ENCODE measurements at places on chromosomes 2 and 18.

- DNase-seq: no peak
- no peak overlapping the region for H3K27ac ChIP-seq
- H3K4me1 ChIP-seq: no peaks in the 10 kb centered on the region
- H3K4me3 ChIP-seq: no peak overlapping the region
Observed at GRCh38 chr18:44848644-44849335, 168.1 kb downstream of the SETBP1 start.

DNA sequence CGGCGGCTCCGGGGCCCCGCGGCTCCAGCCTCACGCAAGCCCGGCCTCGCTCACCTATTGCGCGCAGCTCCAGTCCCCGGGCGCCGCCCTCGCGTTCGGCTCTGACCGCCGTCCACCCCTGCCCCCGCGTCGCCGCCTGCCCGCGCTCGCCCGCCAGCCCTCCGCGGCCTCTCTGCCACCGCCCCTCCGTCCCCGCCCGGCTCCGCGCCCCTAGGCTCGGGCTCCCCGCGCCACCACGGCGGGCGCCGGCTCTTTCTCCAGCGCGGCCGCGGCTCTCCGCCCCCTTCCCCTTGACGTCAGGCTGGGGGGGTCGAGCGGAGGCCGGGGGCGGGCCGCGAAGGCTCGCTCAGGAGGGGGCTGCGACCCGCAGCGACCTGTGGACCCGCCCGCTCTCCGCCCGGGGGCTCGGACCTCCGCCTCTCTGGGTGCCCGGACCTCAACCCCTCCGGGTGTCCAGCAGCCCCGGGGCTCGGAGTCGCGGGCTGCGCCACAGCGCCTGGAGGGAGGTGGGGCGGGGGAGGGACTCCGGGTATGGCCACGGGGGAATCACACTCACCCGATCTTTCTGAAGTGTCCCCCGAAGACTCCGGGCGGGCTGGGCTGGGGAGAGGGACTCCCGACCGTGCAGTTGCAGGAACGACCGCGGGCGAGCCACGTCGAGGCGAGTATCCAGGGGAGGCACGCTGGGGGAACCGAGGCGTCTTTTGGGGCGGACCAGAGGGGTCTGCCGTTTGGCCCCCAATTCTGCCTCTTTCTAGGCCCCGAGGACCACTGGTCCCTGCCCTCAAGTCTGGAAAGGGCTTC, at the start of gene SEMA4C:
SEMA4C (minus strand) TSS at position 259 of the 804 bp plus-strand sequence. CDS start 2,194 bp downstream, outside the sequence.
- H3K4me1 ChIP-seq: peaks cover 17% of the 10 kb centered on the region
- no peaks in the 10 kb centered on the region for H3K27me3 ChIP-seq
- peak; percentile 57 for DNase-seq

DNA sequence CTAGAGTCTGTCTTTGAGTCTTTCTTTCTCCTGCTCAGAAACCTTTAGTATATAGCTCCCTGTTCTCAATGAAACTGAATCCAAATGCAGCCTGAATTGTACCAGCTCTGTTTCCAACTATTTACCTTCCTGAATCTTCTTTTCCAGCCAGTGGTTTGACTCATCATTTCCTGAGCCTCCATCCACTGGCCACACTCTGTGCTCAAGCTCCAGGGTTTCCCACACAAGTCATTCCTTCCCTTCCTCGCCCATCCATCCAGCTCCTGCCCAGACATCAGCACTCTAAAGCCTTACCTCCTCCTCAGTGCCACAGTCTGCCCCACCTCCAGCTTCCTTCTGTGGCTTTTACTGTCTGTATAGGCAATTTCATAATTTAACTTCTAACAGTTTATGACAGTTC, 233.6 kb upstream of the RASGRP3 start:
- no peaks in the 10 kb centered on the region for H3K36me3 ChIP-seq
- H3K4me3 ChIP-seq: no peak overlapping the region
- DNase-seq: no peak
- H3K27ac ChIP-seq: no peak overlapping the region

- no peak overlapping the region for H3K4me3 ChIP-seq
- peaks cover 2% of the 10 kb centered on the region for H3K27me3 ChIP-seq
- H3K27ac ChIP-seq: no peak overlapping the region
- no peaks in the 10 kb centered on the region for H3K36me3 ChIP-seq
Observed at GRCh38 chr18:845152-845819, 33.2 kb upstream of the YES1 start.

GRCh38 chr18:23835506-23835905, 146.3 kb downstream of the LAMA3 start:
- no peaks in the 10 kb centered on the region for H3K36me3 ChIP-seq
- H3K27me3 ChIP-seq: no peaks in the 10 kb centered on the region
- DNase-seq: no peak
- H3K4me1 ChIP-seq: no peaks in the 10 kb centered on the region
- no peak overlapping the region for H3K27ac ChIP-seq

- H3K27ac ChIP-seq: no peak overlapping the region
- H3K27me3 ChIP-seq: no peaks in the 10 kb centered on the region
- no peaks in the 10 kb centered on the region for H3K36me3 ChIP-seq
Observed at GRCh38 chr18:54069729-54070128, 154.7 kb downstream of the MBD2 start.

DNA sequence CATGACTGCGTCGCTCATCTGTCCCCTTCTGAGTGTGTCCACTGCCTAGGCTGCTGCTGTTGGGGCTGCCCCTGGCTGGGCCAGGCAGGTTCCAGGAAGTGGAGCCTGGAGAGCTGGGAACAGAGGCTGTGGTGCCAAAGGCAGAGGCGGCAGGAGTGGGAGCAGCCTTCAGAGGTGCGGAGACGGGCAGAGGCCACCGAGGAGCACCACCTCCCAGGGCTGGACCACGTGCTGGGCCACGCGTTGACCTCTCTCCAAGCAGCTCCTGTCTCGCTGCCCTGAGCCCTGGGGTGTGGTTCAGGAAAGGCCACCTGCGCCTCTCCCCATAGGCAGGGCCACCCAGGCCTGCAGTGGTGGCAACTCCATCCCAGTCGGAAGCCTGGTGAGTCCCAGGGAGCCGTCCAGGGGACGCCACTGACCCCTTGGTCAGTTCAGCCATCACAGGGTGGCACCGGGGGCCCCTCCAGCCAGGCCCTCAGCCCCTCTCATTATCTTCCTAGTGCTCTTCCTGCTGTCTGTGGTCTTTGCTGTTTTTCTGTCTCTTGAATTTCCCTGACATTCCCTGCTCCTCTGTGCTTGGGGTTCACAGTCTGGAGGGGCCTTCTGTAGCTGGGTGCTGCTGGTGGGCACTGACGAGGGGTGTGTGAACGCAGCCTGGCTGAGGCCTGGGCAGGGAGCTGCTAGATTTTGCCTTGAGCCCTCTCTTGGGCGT, 122.8 kb upstream of the HS6ST1 start:
- no peak for DNase-seq
- H3K4me1 ChIP-seq: peaks cover 3% of the 10 kb centered on the region
- H3K27me3 ChIP-seq: no peaks in the 10 kb centered on the region
- H3K27ac ChIP-seq: no peak overlapping the region
- no peak overlapping the region for H3K4me3 ChIP-seq

DNA sequence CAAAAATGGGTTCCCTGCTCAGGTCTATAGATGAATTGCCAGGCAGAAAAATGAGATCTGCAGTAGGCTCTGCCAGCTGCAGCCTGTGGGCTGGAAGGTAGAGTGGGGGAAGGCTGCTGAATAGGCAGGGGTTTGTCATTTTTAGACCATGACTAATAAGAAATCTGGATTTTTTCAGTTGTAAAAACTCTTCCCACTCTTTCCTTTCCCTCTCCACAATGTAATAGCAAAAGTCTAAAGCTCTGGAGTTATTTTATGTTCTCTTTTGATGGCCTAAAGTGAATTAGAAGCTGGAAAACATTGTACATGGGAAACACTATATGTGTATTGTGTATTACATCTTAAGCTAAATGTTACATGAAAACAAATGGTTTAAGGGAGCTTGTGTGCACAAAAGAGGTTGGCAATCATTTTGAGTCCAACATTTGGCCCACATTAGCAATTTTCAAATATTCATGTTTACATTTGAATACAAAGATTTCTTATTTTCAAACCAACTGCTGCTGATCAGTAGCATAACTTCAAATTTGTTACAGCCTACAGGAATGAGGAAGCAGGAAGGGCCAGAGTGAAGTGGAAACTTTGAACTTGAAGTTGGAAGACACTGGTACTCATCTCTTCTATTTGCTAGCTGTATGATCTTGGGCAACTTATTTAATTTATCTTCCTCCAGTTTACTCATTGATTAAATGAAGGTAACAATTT, 407.1 kb downstream of the SLC4A3 start:
- H3K36me3 ChIP-seq: no peaks in the 10 kb centered on the region
- no peaks in the 10 kb centered on the region for H3K27me3 ChIP-seq
- no peak overlapping the region for H3K4me3 ChIP-seq

GRCh38 chr18:50042611-50043010, 152.3 kb downstream of the MYO5B start:
- no peaks in the 10 kb centered on the region for H3K27me3 ChIP-seq
- peak; percentile 48 for DNase-seq
- no peaks in the 10 kb centered on the region for H3K4me1 ChIP-seq
- no peaks in the 10 kb centered on the region for H3K36me3 ChIP-seq

DNA sequence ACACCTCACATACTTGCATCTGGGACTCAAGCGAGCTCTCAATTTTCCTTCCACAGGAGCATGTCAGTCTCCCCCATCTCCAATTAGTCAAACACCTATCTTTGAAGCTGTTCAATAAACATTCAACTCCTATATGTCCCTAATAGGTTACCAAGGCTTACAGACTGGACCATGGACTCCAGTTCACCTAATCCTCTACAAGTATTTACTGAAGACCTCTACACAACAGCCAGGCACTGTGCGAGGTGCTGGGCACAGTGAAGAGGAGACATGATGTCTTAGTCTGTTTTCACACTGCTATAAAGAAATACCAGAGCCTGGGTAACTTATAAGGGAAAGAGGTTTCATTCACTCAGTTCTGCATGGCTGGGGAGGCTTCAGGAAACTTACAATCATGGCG, 129.9 kb downstream of the MYO5B start:
- H3K36me3 ChIP-seq: no peaks in the 10 kb centered on the region
- H3K4me1 ChIP-seq: no peaks in the 10 kb centered on the region
- no peaks in the 10 kb centered on the region for H3K27me3 ChIP-seq
- H3K27ac ChIP-seq: no peak overlapping the region
- no peak overlapping the region for H3K4me3 ChIP-seq

DNA sequence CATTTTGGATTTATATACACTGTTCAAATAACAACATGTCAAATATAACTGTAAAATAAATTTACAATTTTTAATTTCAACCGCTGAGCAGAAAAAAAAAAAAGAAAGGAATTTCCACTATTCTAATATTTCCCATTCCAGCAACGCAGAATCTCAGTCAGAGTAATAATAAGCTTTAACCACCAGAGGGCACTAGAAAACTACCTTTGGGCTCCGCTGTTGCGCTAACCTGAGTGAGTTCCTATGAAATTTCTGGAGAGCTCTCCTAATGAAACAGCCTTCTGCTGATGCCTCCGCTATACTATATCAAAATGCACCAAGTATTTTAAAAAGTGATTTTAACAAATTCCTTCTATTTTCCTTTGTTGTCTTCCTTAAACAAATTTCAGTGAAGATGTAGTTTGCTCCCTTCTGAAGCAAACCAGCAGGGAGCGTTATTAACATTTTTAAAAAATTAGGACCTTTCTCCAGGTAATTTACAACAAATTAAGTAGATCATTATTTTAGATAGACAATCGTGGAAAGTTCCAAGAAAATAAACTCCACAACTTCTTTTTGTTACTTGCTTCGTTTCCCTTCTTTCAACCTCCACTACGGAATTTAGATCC, 23.0 kb downstream of the ERMN start:
- H3K4me1 ChIP-seq: no peaks in the 10 kb centered on the region
- H3K4me3 ChIP-seq: no peak overlapping the region
- H3K36me3 ChIP-seq: no peaks in the 10 kb centered on the region

- H3K4me3 ChIP-seq: no peak overlapping the region
- no peaks in the 10 kb centered on the region for H3K36me3 ChIP-seq
- H3K27ac ChIP-seq: no peak overlapping the region
- H3K27me3 ChIP-seq: no peaks in the 10 kb centered on the region
- no peak for DNase-seq
Observed at GRCh38 chr18:69999656-70000055, 52.0 kb upstream of the CD226 start.

DNA sequence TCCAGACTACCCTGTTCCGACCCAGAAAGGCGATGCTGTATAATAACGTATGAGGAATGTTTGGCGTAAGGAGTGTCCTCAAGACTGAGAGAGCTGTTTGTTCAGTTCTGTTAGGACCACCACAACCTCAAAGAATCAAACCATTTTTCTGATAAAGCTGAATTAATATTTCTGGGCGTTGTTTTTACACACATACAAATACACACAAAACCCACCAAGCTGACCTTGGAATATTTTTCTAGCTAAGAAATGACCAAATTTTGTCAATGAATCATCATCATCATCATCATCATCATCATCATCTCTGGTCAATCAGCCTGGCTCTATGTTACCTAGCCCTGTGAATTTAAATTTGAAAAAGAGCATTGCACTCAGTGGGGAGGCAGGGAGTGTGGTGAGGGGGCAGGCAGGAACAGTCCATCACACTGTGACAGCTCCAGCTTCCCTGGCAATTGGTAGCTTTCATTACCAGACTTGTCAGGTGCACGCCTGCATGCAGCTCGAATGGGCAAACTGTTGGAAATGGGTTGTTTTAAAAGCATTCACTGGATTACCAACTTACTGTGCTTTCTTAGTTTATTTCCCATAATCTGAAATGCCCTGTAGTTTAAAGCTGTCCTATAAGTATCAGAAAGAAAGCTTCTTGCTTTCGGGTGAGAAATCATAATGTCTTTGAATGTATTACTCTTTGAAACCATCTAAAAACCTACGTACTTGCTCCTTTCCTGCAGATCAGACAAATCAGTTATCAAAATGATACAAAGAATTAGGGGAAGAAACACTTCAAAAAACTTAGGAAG, 6.9 kb upstream of the POU3F3 start:
- DNase-seq: no peak
- peaks cover 54% of the 10 kb centered on the region for H3K27me3 ChIP-seq
- no peaks in the 10 kb centered on the region for H3K4me1 ChIP-seq
- H3K4me3 ChIP-seq: no peak overlapping the region
- H3K27ac ChIP-seq: no peak overlapping the region

All from mesendoderm (in vitro differentiated cells).